Retina (tissue), 1 donor: ENCODE measurements at places on chromosomes 3 and 15.

DNA sequence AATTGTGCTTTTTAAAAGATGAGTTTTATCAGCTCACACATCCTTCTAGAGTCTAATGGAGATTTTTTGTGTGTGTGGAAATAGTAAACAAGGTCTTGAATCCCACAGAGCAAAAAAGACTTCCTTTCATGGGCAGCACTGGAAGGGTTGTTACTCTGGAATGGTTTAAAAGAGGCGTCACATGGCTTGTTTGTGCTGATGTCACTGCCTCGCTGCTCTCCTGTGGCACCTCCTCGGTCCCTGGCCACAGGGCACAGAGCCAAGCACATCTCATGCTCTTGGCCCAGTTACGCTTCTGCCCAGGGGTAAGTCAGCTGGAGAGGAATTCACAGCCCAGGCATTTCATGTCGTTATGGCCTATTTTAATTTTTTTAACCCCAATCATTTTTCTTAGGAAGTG, 53.2 kb downstream of the PGPEP1L start:
- DNase-seq, result no peak

GRCh38 chr15:85854345-85855097, 59.8 kb upstream of the KLHL25 start:
- DNase-seq, result peak; percentile 63

DNA sequence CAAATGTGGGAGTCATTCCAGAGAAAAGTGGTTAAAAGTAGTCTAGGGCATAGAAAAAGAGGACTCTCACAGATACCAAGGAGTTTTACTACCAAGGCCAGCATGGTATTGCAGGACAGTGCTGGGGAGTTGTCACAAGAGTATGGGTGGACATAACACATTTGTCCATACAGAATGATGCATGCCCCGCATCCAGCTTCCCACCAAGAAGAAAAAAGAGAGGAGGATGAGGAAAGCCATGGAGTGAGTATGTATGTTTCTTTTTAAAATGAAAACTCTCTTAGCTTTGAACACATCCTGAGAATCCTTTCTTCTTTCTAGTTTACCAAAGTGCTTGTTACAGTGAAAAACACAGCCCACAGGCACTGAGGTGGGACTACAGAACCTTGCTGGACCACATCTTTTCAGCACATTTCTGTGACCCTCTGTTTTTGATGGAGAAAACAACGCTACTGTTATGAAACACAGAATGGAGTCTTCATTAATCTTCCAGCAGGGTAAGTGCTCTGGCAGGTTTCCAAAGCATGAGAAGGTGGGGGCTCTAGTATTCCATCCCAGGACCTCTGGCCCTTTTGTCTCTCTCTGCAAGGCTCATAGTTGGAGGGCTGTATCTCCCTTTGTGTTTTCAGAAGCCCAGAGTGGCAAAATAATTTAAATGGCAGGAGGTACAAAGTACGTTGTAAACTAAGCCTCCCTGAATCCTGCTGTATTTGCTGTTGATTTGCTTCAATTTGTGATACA, 12.7 kb downstream of the NR2E3 start:
- DNase-seq, result no peak

DNA sequence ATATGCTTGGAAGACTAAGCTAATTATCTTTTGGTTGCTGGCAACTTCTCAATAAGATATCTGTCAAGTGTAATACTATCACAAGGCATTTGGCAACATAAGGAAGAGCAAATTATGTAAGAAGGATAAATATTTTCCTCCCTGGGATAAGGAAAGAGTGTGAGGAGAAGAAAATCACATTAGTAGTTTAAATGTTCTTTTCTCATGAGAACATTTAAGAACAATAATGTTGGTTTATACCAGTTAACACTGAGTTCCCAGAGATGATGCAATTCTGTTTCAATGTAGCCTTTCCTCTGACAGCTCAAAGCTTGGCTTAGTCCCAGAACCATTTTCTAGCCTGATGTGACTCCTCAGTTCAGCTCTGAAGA, 66.1 kb upstream of the NPHP3 start:
- no peak for DNase-seq

- DNase-seq, result no peak
Measured at GRCh38 chr3:190673148-190673547, 159.3 kb downstream of the IL1RAP start.

- DNase-seq, result no peak
Measured at GRCh38 chr3:181701096-181701495, 10.6 kb upstream of the SOX2 start.

DNA sequence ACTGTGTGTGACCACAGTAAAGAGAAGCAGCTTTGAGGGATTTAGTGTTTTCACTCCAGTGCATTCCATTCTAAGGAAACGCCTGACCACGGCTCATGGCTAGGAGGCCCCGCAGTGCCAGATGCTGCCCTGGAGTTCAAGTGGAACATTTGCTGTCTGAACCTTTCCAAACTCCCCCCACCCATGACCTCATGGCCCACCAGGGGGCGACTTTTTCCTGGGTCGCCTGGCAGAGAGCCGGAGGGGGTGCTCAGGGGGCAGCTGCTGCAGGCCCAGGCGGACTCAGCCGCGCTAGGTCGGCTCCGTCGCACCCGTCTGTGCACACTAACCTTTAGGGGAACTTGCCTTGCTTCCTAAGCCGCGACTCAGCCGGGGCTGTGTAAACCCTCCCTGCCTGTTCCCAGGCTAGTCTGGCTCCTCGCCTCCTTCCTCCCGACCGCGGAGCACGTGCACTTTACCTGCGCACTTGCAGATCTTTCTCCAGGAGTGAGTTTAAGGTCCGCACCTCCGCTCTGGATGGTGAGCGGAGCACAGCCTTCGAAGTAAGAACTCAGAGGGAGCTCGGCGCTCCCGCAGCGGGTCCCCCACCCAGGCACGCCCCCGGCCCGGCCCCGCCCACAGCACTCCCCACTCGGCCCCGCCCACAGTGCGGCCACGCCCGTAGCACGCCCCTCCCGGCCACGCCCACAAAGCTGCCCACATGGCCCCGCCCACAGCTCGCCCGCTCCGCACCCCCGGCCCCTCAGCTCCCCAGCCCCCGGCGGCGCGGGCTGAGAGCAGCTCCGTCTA, at the start of gene OCA2:
OCA2 (minus strand) TSS at position 550 of the 789 bp plus-strand sequence. CDS start 17,441 bp downstream, outside the sequence.
- DNase-seq, result peak; percentile 89

DNA sequence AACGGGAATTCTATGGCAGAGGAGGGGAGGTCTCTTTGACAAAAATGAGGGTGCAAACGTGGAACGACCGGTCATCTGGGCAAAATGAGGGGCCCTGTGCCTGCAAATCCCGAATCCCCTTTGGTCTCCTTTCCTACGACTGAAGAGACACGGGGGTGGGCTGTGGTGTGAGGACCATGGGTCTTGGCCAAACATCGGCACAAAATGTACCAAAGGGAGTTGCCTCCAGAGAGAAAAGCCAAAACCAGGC, 498 bp downstream of the ZNF280D start:
- no peak for DNase-seq

- DNase-seq, result no peak
Measured at GRCh38 chr15:99359769-99360168, 108.5 kb downstream of the LRRC28 start.

DNA sequence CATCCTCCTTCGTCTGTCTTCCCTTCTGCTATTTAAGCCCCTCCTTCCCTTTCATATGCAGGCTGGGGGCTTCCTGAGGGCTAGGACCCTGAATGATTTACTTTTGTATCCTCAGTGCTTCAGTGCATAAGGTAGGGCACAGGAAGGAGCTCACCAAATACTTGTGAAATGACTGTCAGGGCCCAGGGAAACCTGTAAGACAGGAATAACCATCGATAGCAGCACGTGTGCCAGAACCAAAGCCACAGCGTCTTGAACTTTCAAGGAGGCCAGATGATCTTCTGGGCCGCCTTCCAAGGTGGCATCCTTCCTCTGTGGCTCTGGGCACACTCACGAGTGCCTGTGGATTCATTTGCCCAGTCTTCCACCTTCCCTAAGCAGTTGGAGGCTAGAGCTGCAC, 3.9 kb downstream of the TMED3 start:
- no peak for DNase-seq

- DNase-seq, result no peak
Measured at GRCh38 chr3:151093905-151094304, 8.4 kb downstream of the MED12L start.

DNA sequence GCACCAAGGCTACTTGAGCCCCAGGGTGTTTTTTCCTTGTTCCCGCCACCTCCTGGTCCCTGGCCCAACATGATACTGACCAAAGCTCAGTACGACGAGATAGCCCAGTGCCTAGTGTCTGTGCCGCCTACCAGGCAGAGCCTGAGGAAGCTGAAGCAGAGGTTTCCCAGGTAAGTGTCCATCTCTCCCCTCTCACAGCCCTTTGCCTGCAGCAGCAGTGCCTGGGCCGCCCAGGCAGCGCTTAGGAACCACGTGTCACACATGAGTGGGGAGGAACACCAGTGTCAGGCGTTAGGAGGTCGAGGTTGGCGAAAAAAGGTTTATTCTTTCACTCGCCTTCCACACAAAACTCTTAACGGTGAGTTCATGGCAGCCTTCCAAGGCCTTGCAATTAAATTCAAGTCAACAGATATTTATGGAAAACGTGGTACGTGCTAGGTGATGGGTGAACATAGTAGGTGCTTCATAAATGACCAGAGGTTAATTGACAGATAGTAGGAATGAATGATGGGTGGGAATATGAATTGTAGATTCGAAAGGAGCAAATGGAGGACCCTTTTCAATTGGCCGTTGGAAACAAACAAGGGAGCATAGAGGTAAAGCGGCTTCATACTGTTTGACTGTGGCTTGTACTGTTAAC, 486 bp downstream of the CDIN1 start:
- DNase-seq, result no peak
